ENCODE measurements at places on chromosomes 16 and 17.

- no peak for DNase-seq
Observed at GRCh38 chr16:3598236-3598635, 13.2 kb downstream of the SLX4 start.

DNA sequence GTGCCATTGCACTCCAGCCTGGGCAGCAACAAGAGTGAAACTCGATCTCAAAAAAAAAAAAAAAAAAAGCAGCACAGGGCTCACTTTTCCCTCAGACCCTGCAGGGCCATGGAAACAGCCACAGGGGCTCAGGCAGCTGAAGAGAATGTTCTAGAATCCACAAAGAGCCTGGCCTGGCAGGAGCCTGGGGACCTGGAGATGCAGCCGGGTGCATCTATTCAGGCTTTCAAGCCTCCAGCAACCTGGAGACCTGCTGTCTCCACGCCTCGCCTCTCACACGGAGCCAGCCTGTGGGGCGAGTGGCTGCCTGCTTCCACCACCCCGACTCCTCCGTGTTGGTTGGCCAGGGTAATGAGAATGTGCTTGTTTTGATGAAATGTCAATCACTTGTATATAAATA, 44.0 kb upstream of the MEAK7 start:
- DNase-seq: no peak

DNA sequence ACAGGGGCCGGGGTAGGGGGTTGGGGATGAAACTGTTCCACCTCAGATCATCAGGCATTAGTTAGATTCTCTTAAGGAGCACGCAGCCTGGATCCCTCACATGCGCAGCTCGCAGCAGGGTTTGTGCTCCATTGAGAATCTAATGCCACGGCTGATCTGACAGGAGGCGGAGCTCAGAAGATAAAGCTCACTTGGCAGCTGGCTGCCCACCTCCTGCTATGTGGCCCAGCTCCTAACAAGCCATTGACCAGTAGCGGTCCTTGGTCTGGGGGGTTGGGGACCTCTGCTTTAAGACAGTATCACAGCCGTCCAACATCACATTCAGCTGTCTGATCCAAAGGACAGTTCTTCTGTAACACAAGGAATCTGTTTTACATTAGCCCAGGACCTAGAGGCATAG, 62.5 kb downstream of the SLC39A11 start:
- DNase-seq: no peak

GRCh38 chr17:16988749-16989229, 16.9 kb upstream of the TNFRSF13B start:
- DNase-seq: no peak

- no peak for DNase-seq
Observed at GRCh38 chr16:80100846-80101451, 439.8 kb upstream of the DYNLRB2 start.

GRCh38 chr17:44820631-44821212, 9.4 kb downstream of the GJC1 start:
- DNase-seq: peak; percentile 43

DNA sequence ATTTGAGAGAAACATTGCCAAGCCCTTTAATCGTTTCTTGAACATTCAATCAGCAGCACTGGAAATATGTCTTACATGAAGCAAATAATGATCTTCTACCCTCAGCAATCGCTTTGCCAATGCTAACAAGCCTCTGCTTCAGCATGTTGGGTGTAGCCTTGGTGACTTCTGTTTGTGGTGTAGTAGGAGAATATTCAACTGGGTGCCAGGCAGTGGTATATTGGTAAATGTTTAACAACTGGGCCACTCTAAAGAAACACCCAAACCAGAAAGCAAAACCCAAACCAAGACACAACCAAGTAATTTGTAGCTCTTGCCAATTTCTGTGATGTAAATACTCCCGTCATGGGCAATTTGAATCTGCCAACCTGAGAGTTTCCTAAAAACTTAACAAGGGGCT, 9.7 kb downstream of the CDH13 start:
- no peak for DNase-seq

All from skin of body (tissue), 3 donors.